Stimulated activated CD4-positive, alpha-beta T cell treated with anti-CD3 and anti-CD28 coated beads, TNF-alpha, amount 100 ng/mL, for 24 hours (primary cell): ENCODE measurements at places on chromosomes 16 and 17.
A peak's percentile ranks its signal among the peaks of the same experiment; 100 is the strongest.

- no peak for DNase-seq
Measured at GRCh38 chr17:34071886-34072420, 183.1 kb upstream of the CCL2 start.

DNA sequence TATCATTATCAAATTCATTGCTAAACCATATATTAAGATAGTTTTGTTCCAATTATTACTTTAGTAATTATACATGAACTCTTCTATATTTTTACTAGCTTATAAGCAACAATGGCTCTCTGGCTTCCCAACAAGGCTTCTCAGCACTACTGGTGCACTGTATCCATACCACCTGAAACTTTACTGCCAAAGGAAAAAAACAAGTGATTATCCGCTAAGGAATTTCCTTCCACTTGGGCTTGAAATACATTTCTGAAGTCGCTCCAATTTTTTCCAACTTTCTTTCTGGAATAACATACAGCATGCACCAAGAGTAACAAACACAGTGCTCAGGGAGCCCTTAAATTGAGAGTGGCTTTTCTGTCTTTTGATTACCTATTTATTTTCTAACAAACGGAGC is 2.1 kb downstream of the CSNK2A2 start:
- no peak for DNase-seq

GRCh38 chr16:87877942-87878507 is 8.7 kb upstream of the SLC7A5 start:
- no peak for DNase-seq

DNA sequence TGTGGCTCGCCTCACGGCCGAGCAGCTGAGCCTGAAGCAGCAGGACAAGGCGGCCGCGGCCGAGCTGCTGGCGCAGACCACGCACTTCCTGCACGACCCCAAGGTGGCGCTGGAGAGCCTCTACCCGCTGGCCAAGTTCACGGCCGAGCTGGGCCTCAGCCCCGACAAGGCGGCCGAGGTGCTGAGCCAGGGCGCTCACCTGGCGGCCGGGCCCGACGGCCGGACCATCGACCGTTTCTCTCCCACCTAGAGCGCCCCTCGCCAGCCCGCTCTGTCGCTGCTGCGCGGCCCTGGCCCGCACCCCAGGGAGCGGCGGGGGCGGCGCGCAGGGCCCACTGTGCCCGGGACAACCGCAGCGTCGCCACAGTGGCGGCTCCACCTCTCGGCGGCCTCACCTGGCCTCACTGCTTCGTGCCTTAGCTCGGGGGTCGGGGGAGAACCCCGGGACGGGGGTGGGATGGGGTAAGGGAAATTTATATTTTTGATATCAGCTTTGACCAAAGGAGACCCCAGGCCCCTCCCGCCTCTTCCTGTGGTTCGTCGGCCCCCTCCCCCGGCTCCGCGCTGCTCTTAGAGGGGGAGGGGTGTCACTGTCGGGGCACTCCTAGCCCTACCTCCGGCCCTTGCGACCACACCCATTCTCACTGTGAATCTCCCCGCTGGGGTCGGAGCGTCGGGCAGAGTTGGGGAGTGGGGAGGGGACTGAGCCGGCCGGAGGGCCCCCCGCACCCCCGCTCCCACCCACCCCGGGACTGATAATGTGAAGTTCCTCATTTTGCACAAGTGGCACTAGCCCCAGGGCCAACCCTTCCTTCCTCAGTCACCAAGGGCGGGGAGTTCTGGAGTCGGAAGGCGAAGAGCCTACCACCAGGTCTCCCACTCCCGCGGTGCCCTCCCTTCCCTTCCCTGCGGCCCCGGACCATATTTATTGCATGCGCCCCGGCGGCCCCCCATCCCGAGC is 4.0 kb downstream of the HIC1 start:
- DNase-seq = no peak

DNA sequence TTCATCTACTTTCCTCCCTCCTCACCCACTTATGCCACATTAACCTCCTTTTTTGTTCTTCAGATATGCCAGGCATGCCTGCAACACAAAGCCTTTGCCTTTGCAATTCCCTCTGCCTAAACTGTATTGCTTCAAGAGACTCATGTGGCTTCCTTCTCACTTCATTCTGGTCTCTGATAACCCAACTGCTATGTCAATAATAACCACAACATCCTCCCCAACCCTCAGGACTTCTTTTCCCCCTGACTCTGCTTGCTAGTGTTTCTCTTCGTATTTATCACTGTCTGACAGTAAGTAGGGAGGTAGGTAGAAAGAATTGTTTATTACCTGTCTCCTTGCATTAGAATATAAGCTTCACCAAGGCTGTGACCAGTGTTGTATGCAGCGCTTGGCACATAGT is 22.4 kb downstream of the RBL2 start:
- no peak for DNase-seq

GRCh38 chr17:6494239-6494941 is 50.1 kb downstream of the PIMREG start:
- DNase-seq = no peak

GRCh38 chr16:88345721-88346560 is 36.8 kb upstream of the ZNF469 start:
- no peak for DNase-seq

DNA sequence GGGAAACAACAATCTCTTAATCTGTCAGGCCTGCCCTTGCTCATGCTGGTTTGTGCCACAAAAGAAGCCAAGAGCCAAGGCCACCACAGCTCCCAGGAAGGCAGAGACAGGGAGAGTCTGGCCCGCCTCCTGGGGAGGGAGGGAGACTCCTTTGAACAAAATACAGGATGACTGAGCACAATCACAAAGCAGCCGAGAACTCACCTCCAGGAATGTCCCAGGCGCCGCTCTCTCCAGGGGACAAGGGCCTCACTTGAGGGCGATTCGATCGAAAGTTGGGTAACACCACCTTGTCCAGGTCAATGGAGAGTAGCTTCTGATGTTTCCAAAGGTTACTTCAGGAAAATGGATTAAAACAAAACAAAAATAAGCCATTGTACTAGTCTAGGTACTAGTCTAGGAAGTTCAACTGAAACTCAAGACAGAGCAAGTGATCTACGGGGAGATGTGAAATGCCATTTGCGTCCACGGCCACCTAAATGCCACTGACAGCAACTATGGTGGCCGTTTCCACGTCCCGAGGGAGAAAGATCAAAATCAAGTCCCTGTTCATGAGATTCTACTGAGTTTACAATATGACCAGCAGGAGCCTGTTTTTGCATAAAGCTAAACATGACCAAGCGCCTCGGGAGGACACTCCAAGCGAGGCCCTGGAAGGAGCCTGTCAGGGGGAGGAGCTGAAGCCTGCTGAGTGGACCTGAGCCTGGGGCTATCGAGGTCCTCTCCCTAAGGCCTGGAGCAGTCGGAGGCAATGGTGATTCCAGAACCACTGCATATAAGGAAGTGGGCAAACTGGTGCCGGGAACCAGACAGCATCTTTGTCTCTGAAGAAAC is 13.4 kb upstream of the SLC38A8 start:
- no peak for DNase-seq

GRCh38 chr17:78890498-78890897 is 12.5 kb downstream of the CEP295NL start:
- DNase-seq = peak; percentile 30

DNA sequence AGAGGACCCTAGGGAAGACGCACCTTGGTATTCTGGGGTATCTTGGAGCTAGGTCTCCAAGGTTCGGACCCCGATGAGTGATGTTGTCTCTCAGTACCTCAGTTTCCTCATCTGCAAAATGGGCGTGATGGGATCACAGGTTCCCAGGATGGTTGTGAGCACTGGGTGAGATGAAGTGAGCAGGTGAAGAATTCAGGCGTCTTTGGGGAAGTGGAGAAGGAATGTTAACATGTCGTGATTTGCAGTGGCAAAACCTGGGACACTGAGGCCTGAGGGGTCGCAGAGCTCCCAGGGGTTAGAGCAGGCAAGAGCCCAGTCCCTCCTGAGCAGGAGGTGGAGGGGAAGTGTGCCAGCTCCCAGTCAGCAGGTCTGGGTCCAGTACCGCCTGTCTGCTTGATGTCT is 215.1 kb upstream of the GSE1 start:
- DNase-seq = no peak

GRCh38 chr16:9447195-9447551 is 355.7 kb downstream of the HAPSTR1 start:
- DNase-seq = no peak

DNA sequence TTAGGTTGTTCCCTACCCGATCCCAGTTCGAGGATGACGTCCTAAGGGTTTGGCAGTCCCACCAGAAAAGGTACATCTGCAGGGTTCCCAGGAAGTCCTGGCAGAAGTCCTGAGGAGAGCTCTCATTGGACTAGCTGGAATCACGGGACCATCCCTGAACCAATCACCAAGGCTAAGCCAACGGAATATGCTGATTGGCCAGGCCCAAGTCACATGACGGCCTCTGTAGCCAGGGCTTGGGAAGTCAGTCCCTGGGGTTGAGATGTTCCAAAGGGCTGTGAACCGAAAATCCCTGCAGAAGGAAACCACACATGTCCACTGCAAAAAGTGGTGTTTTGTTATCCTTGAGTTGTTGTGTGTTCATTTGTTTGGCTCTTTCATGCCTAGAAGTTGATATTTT is 68.2 kb upstream of the ZNF423 start:
- DNase-seq = no peak

DNA sequence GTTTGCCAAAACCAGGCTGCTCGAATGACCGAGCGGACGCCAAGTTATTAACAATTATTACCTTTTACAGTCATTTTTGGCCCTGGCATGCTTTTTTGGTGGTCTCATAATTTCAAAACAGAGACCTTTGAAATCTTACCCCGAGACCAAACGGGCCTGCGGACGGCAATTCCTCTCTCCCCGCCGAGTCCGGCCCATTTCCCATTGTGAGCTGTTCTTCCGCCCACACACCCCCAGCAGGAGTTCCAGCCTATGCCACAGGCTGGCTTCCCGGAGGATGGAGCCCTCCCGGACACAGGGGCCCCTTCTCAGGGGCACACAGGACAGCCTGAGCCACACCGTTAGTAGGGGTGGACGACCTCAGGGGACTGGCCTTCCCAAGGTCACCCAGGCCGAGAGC is 130.7 kb downstream of the C16orf95 start:
- no peak for DNase-seq

DNA sequence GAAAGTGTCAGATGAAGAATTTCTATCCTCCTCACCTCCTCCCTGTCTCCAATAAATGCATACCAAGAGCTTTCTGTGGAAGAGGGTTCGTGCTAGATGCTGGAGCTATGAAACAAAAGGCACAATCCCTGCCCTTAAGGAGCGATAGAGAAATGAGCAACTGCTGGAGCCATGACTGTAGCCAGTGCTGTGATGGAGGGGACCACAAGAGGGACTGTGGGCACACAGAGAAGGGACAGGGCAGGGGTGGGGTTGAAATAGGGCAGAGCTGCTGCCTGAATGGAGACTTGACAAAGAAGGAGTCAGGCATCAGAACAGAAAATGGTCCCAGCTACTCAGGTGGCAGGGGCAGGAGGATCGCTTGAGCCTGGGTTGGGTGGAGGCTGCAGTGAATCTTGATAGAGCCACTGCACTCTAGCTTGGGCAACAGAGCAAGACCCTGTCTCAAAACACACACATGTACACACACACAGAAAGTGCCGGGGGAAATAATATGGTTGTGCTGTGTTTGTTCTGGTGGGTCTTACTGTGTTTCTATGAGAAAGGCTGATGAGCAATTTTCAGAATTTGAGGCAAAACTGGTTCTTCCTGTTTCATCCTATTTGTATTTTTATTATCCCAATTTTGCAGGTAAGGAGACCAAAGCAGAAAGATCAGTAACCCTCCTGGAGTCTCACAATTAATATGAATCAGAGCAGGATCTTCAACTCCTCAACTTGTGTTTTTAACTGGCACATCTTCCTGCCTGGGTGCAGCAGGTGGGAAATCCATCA is 16.5 kb downstream of the TMEM98 start:
- DNase-seq = no peak

- no peak for DNase-seq
Measured at GRCh38 chr17:63735691-63736090, 5.9 kb downstream of the STRADA start.

GRCh38 chr16:75025761-75026160 is 26.9 kb downstream of the ZNRF1 start:
- DNase-seq = no peak

DNA sequence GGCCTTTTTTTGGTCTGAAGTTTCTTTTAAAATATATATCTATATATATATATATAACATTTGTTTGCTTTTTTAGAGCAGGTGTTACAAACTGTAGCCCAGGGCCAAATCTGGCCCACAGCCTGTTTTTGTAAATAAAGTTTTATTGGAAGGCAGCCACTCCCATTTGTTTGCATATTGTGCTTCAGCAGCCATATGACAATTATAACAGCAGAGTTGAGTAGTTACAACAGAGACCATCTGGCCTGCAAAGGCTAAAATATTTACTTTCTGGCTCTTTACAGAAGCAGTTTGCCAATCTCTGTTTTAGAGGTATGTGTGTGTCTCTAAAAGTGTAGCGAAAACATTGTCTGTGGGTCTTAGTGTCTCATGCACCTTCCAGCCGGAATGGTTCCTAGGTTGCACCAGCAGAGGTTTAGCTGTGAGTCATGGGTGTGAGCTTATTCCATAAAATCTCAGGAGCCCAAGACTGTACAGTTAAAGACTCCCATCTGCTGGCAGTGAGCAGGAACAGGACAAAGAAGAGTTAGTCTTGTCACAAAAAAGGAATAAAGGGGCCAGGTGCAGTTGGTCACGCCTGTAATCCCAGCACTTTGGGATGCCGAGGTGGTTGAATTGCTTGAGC is 23.8 kb downstream of the LCMT1 start:
- no peak for DNase-seq

DNA sequence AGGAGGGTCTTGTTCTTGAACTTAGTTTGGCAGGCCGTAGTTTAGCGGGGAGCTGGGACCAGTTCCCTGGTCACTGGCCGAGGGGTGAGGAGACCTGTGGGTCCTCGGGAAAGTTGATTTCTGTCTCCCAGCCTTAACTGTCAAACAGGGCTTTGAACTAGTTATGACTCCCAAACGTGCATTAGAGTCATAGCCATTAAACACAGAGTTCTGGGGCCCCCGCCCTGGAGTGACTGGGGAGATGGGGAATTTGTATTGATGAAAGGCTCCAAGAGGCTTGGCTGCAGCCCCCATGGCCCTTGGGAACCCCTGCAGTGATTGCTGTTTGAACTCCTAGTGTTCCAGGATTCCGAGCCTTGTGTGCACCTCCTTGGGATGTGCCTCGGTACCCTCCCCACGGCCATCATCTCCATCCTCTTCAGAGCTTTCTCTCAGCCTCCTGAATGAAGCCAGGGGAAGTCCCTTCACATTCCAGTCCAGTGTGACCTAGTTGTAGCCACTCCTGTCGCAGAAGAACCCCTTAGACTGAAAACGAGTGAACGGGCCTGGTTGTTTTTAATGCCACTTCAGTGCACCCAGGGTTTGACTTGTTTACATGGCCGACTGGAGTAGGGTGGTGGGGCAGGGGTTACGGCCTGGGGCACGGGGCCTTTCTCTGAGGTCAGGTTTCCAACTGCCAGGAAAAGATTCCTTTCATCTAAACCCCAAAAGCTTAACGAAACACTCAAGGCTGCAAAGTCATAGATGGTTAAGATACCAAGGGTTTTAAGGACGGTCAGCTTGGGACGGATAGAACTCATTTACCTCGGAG is 1.4 kb downstream of the MPRIP start:
- no peak for DNase-seq
